Ammon's horn (tissue), 1 donor: ENCODE measurements at places on chromosomes 3 and 15.

DNA sequence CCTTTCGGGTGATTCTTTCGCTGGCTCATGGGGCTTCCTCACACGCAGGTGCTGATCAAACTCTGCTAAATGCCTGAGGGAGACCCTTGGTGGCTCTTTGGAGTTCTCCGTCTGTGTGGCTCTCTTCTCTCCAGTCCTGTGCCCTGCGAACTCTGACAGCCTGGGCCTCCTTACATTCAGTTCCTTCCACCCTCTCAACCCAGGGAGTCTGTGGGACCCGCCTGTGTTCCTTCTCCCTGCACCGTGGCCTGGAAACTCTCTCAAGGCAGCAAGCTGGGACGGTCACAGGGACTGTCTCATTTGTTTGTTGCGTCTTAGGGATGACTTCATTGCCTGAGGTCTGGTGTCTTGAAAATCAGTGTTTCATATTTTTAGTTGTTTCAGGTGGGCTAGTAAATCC, 37.0 kb upstream of the CORO2B start:
- DNase-seq: no peak

DNA sequence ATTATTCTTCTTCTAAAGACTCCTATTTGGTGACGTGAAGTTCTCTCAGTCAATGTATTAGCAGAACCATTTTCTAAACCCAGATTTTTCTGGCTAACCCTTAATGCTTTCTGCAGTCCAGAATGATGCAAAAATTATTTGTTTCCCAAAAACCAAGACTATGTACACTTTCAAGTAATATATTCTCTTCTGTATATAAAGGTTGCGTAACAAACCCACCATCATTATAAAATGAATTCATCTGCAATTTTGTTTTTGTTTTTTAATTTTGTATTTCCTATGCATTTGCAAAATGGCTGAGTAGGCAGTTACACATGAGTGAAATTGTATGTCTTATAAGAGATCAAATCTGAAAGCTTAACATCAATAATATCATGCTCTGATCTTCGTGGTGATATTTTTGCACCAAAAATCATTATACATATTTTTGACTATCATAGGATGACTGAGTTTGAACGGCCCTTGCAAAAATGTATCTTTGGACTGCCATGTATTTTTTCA, 593.6 kb downstream of the ZIC1 start:
- no peak for DNase-seq

GRCh38 chr15:101498717-101499480, 9.4 kb upstream of the PCSK6 start:
- no peak for DNase-seq

DNA sequence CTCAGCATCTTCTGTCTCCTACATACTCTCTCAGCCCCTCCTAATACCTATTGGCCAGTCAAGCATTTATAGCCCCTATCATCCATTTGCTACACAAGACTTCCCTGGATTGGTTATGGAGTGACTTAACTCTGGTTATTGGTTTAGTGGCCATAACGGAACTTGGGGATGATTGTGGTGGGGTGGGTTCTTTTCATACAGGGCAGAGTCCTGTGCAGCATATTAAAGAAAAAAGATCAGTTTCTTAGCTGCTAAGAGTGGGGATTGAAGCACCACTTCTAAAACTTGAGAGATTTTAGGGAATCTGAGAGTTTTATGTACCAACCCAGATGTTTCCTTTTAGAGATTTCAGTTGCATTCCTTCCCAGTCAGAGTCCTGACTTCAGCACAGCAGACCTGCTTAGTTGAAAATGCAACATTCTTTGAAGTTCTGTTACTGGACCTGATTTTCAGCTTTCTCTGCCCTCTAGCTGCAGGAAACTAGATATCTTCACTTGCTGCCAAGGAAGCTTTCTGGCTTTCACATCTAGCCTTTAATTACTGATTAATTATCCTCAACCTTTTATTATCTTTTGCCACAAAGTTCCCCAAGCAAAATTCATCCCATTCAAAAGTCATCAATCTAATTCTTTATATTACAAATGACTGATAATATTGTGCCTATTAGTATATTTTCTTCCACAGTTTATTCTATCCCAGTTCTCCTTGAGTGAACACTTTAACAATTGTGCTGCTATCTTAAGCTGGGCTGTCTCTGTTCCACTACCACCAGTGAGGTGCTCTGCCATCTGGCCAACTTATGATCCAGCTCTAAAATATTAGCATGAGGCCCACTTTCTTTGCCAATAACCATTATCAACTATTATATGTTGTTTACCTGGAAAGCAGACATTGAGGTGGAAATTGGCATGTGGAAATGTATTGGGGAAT, 906.0 kb upstream of the ALCAM start:
- DNase-seq: peak; percentile 85

DNA sequence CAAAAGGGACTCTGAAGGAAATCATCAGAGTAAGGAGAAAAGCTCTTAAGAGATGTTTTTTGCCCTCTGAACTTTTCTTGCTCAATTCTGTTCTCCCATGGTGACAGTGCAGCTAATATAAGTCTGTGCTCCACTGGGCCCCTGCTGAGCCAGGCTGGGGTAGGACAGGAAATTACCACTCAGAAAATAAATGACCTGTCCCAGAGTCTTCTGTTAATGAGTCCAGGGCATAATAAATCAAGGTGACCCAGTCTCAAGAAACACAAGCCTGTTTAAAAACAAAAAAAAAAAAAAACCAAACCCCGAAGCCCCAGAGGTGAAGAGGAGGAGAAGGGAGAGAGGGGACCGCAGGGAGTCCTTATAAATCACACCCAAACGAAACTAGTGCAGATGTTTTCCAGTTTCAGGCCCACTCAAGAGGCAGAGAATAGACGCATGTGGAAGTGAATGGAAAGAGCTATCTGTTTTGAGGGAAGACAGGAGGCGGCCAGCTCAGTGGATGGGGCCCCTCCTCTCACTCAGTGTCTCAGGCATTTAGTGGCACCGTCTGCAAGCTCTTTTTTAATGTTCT, 59.8 kb upstream of the BOC start:
- DNase-seq: no peak

GRCh38 chr3:52838561-52839267, 3.9 kb upstream of the MUSTN1 start:
- no peak for DNase-seq

GRCh38 chr15:62777671-62778070, 264.9 kb upstream of the TPM1 start:
- DNase-seq: no peak

GRCh38 chr3:101928890-101929289, 79.6 kb downstream of the NFKBIZ start:
- no peak for DNase-seq

- DNase-seq: no peak
Observed at GRCh38 chr15:30997270-30997669, 5.8 kb upstream of the MTMR10 start.

DNA sequence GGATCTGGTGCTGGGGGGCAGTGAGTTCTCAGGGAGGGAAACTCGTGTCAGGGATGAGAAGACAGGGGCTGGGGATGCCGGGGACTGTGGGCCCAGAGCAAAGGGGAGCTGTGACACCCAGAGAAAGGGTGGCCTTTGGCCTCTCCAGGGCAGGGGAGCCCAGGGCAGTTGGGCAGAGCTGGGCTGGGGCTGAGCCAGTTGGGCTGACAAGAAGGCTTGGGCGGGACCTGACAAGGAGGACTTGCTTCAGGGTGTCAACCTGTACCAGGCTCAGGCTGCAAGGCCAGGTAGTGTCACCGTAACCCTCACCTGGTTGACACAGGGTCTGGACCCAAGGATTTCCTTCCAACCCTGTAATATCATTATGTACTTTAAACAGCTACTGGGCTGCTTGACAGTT, 13.2 kb upstream of the ANPEP start:
- DNase-seq: no peak

GRCh38 chr3:69806735-69807438, 67.6 kb downstream of the MITF start:
- DNase-seq: no peak

DNA sequence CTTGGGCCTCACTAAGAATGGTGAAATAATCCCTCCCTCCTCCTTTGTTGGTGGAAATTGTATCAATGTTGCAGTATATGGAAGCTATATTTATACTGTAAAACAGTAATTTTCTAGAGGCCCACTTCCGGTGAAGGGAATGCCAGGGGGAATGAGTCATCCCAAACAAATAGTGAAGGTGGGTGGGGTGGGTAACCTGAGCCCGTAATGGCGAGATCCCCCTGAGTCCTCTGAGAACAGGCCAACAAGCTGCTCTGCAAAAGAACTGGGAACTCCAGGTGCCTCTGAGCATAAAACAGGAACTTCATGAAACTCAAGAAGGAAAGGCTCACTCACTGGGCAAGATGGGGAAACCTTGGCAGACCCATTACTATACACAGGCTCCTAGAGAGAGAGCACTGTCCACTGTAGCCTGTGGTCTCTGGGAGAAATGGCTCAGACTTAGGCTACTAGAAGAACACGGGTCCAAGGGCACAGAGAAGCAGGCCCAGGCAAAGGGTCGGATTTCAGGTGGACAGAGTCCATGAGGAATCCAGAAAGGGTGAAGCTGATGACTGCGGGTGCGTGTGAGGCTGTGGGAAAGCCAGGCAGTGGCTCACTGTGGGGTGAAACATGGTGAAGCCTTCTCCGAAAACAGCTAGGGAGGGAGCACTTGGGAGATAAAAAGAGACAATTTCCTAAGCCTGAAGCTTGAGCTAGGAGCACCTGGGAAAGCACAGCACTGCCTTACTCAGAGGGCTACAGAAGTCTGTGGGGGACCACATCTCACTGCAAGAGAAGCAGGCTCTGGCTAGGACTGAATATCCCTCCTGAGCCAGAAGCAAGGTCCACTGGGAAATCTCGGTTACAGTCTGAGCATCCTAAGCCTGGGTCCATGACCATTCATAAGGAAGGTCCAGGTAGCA, 19.8 kb downstream of the LARP6 start:
- no peak for DNase-seq

DNA sequence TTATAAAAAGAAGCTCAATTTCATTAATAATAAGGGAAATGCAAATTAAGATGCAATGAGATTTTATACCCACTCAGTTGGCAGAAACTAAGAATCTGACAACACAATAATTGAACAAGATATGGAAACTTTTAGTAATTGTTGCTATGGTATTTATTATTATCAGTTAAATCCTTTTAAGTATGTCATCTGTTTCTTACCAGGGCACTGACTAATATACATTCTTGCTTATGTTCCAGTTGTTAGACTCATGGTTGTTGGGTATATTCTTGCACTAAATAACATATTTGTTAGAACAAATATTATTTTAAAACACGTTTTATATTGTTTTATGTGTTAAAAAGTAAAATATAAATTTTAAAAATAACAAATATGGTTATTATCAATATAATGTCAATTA, 690.3 kb downstream of the MECOM start:
- DNase-seq: no peak

GRCh38 chr3:88678747-88679146, 428.7 kb upstream of the EPHA3 start:
- DNase-seq: no peak

GRCh38 chr3:46748170-46748569, 30.5 kb upstream of the PRSS50 start:
- no peak for DNase-seq

DNA sequence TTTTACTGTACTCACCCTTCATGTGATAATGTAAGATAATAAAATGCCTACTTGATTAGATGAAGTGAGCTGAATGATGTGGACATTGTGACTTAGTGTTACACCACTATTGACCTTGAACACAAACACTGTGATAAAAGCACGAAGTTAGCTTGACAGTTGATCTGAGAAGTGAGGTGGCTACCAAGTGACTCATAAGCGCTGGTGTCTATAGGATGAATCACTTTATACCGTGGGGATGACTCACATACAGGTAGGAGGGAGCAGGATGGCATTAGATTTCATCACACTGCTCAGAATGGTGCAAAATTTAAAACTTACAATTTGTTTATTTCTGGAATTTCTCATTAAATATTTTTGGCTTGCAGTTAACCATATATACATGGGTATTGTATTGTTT, 174.7 kb upstream of the CNTN3 start:
- no peak for DNase-seq

DNA sequence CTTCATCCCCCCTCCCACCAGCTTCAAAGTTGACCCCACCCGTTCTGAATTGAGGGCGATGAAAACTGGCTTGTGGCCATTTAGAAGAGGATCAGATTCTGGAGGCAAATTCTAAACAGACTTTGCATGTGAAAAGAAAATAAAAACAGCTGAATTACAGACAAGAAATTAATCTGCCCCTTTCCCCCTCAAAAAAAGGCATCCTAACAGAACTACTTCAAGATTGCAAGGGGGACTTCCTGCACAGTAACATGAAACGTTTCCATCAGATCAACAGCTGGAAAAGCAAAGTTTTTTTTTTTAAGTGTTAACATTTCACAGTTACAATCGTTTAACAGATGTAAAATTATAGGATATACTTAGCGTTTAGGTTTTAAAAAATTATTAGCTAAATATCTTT, 229.3 kb downstream of the RORA start:
- no peak for DNase-seq

- no peak for DNase-seq
Observed at GRCh38 chr3:151753846-151754245, 20.1 kb downstream of the AADACL2 start.

DNA sequence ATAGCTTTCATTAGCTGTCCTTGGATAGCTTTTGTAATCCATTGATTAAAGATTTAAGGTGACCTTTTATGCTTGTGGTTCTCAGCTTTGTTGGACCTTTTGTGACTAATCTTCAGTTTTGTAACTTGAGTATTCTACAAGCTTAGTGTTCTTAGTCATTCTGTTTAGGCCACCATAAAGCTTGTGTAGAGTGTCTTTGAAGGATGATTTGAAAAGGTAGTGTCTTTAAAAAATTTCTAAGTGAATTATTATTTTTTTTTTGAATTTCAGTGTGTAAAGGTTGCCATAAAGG, 7.5 kb downstream of the MORF4L1 start:
- no peak for DNase-seq

DNA sequence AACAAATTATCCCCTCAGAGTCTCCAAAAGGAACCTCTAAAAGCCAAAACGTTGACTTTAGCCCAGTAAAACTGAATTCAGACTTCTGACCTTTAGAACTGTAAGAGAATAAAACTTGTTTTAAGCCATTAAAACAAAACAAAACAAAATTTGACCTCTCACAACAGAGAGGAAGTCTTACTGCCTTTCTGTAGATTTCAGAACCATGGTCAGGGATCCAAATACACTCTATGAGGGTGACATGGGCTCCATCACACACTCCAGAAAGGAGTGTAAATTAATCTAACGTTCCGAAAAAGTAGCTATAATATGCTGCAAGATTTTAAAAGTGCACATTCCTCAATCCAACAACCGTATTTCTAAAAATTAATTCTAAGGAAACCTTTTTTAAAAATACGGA, 19.2 kb upstream of the RPL14 start:
- no peak for DNase-seq

DNA sequence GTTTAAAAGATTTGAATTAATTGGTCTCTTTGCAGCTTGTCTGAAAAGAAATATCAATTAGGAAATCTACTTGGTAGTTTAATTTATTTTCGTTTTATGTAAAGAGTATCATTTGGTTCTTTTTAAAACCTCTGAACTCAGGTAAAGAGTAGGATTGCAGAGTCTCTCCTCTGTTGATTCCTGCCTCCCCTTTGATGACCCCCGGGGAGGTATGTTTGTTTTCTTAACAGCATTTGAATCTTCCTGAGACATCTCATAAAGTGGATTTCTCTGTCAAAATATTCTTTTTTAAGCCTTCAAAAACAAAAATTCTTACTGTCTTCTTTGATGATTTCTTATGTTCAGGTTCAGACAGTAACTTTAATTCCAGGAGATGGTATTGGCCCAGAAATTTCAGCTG, 8.0 kb downstream of the IDH3A start:
- no peak for DNase-seq

- DNase-seq: no peak
Observed at GRCh38 chr3:120280026-120280425, 5.0 kb downstream of the GPR156 start.
